Fibroblast of mammary gland (primary cell): ENCODE measurements at places on chromosomes 2 and 18.

DNA sequence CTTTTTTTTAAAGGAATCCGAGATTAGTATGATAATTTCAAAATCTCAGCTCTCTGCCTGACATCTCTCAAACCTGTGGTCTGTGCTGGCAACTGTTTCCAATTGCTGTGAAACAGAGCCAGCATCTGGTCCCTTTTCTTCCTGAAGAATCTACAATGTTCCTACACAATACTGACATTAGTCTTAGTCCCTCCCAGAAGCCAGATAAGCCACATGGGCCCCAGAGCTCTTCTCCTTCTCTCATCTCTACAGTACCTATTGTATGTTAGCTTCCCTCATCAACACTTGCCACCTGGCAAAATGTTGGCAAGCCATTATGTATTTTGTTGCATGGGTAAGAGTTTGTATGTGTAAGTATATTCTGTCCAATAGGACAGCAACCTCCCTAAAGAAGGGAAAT is 62.9 kb upstream of the CDKL4 start:
- DNase-seq = no peak

- DNase-seq = no peak
Observed at GRCh38 chr2:25251422-25252273, 83.3 kb upstream of the POMC start.

GRCh38 chr2:1246239-1246638 is 167.0 kb upstream of the TPO start:
- no peak for DNase-seq

DNA sequence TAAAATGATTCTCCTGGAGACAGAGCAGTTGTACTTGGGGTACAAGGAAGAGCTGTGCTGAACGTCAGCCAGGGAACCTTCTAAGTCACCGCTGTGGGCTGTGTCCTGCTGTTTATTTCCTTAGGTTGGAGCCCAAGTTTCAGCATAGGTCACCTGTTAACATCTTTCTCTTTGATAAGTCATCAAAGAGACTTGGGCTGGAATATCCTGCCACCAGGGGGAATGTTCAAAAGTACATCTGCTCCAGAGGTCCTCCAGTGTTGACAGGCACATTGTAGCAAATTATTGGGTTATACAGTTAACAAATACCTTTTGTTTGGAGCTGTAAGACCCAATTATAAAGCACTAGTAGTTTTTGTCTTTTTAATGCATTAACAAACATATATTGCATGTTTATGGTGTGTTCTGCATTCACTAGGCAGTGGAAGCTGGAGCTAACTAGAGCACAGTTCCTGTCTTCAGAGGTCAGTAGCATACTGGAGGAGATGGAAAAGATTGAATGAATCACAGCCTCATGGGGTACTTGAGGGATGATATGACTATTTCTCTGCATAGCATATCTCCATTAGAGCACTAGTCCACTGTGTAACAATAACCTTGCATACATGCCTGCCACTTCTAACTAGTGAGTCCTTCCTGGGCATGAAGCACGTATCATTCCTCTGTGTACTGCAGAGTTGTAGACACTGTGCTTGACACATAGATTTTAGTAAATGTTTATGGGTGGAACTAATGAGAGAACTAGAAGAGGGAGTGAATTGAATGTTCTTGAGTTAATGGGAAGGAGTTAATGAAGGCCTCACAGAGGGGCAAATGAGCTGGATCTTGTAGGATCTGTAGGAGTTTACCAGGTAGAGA is 182.1 kb downstream of the AGAP1 start:
- peak; percentile 66 for DNase-seq

DNA sequence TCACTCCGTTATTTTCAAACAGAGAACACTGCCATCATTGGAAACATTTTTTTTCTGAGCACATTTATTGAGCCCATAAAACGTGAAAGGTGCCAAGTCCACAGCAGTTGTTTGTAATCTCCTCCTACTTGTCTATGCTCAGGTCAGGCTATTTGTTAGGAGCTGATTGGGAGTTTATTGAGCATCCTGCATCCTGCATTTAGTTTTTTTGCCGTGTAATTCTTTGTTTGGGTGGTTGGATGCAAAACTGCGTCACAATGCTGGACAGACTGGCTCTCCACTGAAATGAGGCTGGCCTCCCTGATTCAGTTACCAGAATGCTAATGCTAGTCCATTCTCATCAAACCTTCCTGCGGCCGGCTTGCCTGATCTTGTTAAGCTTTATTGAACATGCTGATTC is 71.4 kb downstream of the RAPGEF4 start:
- no peak for DNase-seq

GRCh38 chr2:177810906-177811305 is 261.7 kb downstream of the PDE11A start:
- DNase-seq = no peak

- DNase-seq = no peak
Observed at GRCh38 chr2:207619764-207620203, 5.4 kb downstream of the METTL21A start.

DNA sequence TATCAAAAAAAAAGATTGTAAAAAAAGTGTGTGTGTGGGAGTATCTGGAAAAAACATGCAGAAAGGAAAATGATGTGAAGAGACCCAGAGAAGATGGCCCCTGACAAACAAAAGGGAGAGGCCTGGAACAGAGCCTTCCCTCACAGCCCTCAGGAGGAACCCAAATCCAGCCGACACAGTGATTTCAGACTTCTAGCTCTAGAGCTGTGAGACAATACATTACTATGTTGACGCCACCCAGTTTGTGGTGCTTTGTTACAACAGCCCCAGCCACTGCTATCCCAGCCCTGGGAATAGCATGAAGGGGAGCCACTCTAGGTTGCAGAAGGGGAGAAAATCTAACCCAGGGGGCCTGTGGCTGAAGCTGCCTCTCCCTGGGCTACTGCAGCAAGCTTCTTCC is 59.0 kb upstream of the ZBTB7C start:
- DNase-seq = no peak

DNA sequence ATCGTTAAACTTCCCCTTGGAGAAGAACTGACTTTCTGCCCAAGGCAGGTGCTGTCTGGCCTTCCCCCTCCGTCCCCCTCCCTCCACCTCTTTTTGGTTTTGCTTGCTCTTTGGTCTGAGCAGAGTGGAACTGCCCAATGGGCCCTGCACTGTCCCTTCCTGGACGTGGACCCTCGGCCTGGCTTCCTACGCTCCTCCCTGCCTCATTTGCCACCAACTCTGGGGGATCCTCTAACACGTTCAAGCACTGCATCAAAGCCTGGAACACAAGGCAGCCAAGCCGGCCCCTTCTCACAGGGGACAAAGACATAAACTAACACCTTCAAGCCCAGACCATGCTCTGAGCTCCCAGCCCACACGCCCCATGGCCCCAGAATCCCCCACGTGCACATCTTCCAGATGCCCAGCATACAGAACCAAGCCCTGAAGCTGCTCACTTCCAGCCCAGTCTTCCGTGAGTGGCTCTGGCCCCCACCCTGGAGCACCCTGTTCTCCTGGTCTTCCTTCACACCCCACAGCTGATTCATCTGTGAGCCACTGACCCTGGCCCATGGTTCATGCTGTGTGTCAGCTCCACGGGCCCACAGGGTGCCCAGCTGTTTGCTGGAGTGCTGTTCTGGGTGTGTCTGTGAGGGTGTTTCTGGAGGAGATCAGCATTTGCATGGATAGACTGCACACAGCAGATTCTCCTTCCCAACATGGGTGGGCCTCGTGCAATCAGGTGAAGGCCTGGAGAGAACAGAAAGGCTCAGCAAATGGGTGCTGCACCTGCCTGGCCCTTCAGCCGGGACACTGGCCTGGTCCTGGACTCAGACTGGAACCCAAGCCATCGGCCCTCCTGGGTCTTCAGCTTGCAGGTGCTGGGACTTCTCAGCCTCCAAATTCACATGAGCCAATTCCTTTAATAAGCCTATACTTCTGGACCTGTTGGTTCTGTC is 247.1 kb upstream of the SALL3 start:
- DNase-seq = no peak

DNA sequence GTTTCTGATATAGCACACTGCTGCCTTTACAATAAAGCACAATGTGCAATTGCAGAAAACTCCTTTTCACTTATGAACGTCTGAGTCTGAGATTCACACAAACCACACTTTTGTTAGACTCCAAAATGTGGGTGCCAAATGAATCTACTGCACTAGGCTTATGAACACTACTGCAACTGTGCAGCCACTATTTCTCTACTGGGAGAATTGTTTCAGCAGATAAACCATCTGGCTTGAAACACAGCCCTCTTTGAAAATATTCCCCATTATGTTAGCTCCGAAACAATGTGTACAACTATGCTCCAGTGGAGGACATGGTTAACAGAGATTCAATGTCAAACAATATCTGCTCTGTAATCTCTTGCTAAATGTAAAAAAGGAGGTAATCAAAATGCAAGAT is 188.7 kb upstream of the ZEB2 start:
- DNase-seq = no peak

GRCh38 chr2:65388051-65388531 is 44.3 kb downstream of the SPRED2 start:
- no peak for DNase-seq

DNA sequence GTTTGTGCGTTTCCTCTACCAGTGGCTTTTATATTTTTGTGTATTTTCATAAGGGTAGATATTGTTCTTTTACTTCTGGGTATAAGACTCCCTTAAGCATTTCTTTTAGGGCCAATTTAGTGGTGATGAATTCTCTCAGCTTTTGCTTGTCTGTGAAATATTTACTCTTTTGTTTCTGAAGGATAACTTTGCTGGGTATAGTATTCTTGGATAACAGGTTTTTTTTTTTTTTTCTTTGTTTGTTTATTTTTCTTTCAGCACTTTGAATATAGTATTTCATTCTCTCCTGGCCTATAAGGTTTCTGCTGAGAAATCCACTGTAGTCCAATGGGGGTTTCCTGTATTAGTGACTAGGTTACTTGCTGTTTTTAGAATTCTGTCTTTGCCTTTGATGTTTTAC is 122.7 kb downstream of the XRCC5 start:
- DNase-seq = no peak

DNA sequence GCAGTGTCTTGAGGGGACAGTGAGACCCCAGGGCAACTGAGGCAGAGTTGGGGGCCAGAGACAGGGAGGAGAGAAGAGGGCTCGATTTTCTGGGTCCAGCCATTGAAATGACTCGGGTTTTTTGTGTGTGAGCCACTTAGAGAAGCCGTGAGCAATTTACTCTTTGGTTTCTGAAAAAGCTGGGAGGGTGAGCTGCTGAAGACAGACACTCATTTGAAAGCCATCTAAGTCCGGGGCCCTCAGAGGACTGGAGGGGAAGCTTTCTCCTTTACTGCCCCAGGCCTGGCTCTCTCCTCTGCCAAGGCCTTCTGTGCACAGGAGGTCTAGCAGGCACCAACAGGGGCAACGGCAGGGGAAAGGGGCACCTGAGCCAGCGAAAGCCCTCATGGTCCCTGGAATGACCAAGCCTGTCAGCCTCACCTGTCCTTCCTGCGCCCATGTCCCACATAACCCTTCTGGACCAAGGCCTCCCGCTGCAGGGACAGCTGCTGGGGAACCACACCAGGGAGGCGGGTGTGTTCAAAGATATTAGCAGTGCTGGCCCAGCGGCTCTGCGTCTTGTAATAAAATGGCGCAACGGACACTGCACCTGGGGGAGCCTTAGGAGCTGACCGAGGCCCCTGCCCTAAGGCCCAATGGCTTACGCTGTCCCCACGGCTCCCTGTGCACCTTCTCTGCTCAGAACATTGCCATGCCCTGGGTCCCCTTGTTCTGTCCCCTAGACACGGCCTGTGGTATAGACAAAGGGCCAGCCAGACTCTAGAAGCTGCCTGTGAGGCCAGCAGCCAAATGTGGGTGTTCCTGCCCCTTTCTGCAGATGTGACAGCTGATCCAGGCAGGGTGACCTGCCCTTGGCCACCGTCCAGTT is 45.8 kb downstream of the HS6ST1 start:
- DNase-seq = no peak

DNA sequence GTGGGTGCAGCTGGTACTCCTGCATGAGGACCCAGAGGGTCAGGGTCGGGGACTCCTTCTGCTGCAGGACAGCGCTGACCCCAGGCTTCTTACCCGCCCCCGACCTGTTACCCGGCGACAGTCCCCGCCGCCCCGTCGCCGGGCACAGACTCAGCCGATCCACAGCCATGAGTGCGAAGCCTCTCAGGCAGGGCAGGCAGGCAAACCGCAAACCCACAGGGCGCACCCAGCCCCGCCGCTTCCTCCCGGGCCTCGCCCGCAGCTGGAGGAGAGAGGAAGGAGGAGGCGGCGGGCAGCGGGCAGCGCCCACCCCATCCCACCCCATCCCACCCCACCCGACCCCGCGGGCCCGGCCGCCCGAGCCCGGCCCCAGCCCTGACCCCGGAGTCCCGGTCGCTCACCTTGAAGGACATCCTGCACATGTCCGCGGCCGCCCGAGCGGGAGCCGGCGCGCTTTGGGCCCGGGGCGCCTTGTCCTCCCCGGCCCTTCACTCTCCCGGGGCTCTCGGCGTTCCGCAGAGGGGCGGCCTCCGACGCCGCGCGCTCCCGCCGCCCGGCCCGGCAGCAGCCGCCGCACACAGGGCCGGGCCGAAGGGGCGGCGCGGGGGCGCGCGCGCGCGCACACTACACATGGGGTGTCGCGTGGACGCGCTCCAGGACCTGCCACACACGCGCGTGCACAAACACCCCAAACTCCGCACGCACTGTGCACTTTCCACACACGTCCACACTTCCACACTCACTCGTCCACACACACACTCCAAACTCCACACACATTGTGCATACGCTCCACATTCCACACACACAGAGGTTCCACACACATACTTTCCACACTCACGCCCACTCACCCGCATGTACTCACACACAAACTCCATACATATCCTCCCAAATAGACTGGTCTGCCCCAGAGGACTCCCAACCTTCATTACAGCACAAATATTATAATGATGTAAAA is at the start of gene ANKRD29:
ANKRD29 (minus strand) TSS at position 603 of the 955 bp plus-strand sequence; CDS start at position 422, 181 bp downstream.
- DNase-seq = peak; percentile 26

DNA sequence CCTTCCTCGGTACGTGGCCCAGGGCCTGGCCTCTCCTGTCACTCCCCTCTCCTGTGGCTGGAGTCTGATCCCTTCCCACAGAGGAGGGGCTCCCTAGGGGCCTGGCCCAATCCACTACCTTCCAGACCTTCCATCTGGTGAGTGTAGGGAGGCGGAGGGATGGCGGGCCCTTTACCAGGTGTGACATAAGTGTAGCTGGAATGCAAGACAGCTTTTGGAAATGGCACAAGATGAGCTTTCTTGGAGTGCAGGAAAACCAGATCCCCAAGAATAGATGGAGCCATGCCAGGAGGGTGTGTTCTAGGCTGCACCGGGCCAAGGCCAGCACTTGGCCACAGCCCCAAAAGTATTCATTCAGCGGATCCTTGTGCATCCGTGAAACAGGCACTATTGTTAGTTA is 30.1 kb downstream of the IGFBP5 start:
- DNase-seq = peak; percentile 42

GRCh38 chr2:6977113-6977741 is 60.0 kb downstream of the RNF144A start:
- DNase-seq = peak; percentile 74

DNA sequence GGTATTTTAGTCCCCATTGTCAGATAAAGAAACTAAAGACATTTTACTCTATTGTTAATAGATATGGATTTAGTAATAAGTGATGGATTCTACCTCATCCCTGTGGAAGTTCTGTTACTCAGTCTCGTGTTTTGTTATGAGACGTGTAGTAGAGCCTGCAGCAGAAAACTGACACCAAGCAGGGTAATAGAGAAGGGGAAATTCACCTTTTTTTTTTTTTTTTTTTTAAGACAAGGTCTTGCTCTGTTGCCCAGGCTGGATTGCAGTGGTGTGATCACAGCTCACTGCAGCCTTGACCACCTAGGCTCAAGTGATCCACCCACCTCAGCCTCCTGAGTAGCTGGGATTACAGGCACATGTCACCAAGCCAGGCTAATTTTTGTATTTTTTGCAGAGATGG is 164.5 kb downstream of the CERS6 start:
- no peak for DNase-seq

- DNase-seq = peak; percentile 80
Observed at GRCh38 chr2:25879133-25879730, 945 bp upstream of the ASXL2 start.

GRCh38 chr18:47274961-47275360 is 23.5 kb upstream of the SKOR2 start:
- DNase-seq = peak; percentile 37
